ENCODE measurements at places on chromosomes 3 and 15.

- no peak overlapping the region for H3K27ac ChIP-seq
- H3K27me3 ChIP-seq: peaks cover 10% of the 10 kb centered on the region
- H3K4me3 ChIP-seq: no peak overlapping the region
- H3K4me1 ChIP-seq: peaks cover 2% of the 10 kb centered on the region
- peak; percentile 11 for DNase-seq
Measured at GRCh38 chr3:184289426-184289938, 9.6 kb upstream of the PSMD2 start.

DNA sequence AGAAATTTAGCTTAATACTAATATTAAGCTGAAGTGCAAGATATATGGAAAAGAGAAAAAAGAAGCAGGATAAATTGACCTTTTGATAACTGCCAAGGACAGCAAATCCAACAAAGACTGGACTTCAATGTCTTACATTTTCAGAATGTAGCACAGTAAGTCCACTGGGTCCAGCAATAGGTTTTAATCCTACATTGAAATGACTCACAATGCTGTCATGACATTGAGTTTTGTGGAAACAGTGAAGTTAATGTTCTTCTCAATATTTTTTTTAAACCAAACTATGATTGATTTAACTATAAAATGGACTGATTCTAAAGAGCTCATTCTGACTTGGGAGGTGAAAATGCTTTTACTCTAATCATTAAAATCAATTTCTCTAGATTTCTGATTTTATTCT is 166.6 kb upstream of the ZNF717 start:
- no peaks in the 10 kb centered on the region for H3K36me3 ChIP-seq
- no peak overlapping the region for H3K27ac ChIP-seq
- no peaks in the 10 kb centered on the region for H3K4me1 ChIP-seq
- H3K27me3 ChIP-seq: no peaks in the 10 kb centered on the region
- DNase-seq: no peak

GRCh38 chr3:140527156-140527555 is 150.7 kb upstream of the TRIM42 start:
- no peak overlapping the region for H3K27ac ChIP-seq
- peaks cover under 1% of the 10 kb centered on the region for H3K27me3 ChIP-seq
- no peaks in the 10 kb centered on the region for H3K4me1 ChIP-seq
- no peak overlapping the region for H3K4me3 ChIP-seq

DNA sequence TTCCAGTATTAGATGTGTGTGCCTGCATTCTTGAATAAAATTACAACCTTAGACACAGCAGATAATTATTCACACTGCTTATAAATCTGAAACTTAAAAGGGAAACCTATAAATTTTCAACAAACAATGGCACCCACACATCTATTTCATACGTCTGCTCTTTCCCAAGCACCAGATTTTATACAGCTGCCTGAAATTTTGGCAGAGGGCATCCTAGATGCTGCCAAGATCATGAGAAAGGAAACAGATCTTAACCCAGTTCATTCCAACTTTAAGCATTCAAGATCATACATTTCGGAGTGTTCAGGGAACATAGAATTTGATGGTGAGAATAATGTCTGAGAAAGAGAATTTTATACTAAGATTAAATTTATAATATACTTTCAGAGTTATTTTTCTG is 53.1 kb downstream of the CLDN1 start:
- no peak overlapping the region for H3K27ac ChIP-seq
- no peak overlapping the region for H3K4me3 ChIP-seq
- DNase-seq: no peak
- no peaks in the 10 kb centered on the region for H3K4me1 ChIP-seq
- H3K27me3 ChIP-seq: no peaks in the 10 kb centered on the region

DNA sequence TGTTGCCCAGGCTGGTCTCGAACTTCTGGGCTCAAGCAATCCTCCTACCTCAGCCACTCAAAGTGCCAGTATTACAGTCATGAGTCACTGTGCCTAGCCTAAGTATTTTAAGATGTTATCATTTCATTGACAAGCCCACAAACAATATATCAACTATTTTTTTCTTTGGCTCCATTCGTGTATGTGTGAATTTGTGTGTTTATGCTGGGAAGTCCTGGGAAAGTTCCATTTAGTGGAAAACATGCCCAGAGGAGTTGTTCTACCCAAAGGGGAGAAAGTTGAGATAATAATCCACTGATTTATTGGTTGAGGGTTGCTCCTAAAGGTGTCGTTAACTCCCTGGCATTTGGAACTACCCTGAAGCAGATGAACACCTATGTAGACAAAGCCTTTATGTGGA is 58.8 kb downstream of the KIF9 start:
- no peak overlapping the region for H3K27ac ChIP-seq
- H3K4me1 ChIP-seq: no peaks in the 10 kb centered on the region
- no peaks in the 10 kb centered on the region for H3K27me3 ChIP-seq
- no peak overlapping the region for H3K4me3 ChIP-seq
